ENCODE measurements at places on chromosomes 7 and 10.
A peak's percentile ranks its signal among the peaks of the same experiment; 100 is the strongest.

DNA sequence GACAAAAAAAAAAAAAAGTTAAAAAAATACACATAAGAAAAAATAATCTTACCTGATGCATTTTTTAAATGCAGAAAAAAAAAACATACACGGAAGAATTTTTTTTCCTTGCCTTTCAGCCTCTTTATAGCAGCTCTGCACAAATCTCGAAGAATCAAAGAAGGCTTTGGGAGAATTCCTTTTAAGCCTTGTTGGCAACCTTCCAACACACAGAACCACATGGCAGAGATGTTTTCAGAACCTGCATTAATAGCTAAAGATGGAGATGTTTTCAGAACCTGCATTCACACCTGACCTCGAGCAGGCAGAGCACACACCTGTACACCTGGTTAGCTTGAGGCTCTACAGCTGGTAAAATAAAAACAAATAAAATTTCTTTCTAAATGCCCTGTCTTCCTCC lies 65.6 kb downstream of the DOCK4 start:
- no peak for DNase-seq

GRCh38 chr7:76352193-76352592 lies 6.6 kb downstream of the YWHAG start:
- no peak for DNase-seq

DNA sequence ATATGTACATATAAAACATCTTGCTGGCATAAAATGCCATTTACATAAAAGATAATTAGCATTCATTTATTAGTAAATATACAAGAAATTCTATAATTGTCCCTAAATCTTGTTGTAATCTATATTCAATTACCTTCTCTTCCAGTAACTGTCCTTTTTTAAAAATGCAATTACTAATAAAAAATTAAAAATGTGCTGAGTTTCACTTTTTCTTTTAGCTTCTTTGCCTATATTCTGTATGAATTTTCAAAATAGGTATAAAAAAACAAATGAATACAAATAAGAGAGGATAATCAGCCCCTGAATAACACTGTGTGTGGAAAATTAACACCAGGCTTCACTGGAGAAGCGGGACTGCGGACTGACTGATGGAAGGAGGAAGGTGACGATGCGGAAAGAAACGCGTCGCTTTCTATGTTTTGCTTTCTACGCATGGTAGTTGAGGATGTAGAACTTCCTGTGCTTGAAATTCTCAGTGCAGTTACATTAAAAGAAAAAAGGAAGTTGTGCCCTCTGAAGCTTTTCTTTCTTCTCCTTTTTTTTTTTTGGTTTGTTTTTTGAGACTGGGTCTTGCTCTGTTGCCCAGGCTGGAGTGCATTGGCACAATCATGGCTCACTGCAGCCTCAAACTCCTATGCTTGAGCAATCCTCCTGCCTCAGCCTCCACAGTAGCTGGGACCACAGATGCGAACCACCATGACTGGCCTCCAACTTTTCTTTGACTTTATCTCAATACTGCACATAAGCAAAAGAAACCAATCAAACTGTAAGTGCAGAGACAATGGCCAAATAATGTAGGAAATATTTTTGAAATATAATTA lies 7.4 kb upstream of the ZMYND11 start:
- no peak for DNase-seq

- no peak for DNase-seq
These were observed 176.5 kb upstream of the CCZ1B start for GRCh38 chr7:7002418-7003062.

DNA sequence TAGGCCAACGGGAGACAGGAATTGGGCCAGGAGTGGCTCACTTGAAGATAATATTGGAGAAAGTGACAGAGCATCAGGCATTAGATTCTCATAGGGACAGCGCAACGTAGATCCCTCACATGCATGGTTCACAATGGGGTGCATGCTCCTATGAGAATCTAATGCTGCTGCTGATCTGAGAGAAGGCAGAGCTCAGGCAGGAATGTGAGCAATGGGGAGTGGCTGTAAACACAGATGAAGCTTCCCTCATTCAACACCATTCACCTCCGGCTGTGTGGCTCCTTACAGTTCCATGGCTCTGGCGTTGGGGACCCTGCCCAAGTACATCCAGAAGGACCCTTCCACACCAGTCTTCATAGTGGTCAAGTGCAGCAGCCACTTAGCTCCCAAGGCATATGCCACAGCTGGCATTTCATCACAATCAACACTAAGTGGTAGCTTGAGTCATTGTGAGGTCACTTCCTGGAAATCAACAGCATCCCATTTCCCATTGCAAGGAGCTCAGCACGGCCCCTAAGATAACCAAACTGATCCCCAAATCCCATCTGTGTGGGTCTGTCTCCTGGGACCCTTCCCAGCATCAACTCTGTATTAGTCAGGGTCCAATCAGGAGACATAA lies 174.5 kb downstream of the TPST1 start:
- DNase-seq: peak; percentile 23

DNA sequence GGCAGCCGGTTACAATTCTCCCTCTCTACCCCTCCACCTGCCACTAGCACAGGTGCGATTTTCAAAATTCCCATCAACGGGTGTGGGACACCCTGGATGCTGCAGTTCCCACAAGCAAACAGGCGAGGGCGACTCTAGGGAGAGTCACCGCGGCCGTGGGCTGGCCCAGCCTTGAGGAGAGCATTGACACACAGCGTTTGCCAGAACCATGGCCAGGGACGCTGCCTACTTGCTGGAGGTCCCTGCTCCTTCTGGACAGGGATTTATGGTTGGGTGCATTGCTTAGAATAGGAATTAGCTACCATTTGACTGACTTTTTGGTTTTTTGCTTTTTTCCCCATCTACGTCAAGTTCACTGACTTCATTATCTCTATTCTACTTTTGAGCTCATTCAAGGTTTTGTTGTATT lies 19.0 kb upstream of the CLDN4 start:
- DNase-seq: peak; percentile 84

- DNase-seq: no peak
These were observed 308.4 kb downstream of the RPS24 start for GRCh38 chr10:78341953-78342614.

- DNase-seq: no peak
These were observed 98.2 kb downstream of the GLRX3 start for GRCh38 chr10:130234171-130234965.

GRCh38 chr10:50577681-50578350 lies 45.9 kb downstream of the SGMS1 start:
- DNase-seq: peak; percentile 47

DNA sequence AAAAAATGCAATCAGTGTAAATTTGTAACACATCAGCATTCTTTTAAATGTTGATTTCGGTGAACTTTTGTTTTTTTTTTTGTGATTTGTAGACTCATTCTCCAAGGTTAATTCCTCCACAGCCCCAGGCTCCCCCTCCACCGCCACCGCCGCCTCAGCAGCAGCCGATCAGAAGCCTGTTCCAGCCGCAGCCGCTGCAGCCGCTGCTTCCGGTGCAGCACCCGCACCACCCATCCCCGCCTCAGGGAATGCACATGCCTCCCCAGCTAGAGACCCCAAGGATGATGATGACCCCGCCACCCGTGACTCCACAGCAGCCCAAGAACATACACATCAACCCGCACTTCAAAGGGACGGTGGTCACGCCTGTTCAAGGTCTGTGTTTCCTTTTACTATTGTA lies 66.6 kb downstream of the RBM33 start:
- no peak for DNase-seq

- no peak for DNase-seq
These were observed 95.7 kb downstream of the BUB3 start for GRCh38 chr10:123249894-123250293.

GRCh38 chr10:103232131-103232673 lies 13.5 kb upstream of the RPEL1 start:
- peak; percentile 64 for DNase-seq

- DNase-seq: no peak
These were observed 93.1 kb downstream of the SLC25A13 start for GRCh38 chr7:96228760-96229159.

- no peak for DNase-seq
These were observed 47.5 kb downstream of the HSPA12A start for GRCh38 chr10:116694927-116695268.

- no peak for DNase-seq
These were observed 86.0 kb downstream of the NEBL start for GRCh38 chr10:20811131-20811530.

GRCh38 chr10:3527869-3528268 lies 257.1 kb downstream of the KLF6 start:
- no peak for DNase-seq

DNA sequence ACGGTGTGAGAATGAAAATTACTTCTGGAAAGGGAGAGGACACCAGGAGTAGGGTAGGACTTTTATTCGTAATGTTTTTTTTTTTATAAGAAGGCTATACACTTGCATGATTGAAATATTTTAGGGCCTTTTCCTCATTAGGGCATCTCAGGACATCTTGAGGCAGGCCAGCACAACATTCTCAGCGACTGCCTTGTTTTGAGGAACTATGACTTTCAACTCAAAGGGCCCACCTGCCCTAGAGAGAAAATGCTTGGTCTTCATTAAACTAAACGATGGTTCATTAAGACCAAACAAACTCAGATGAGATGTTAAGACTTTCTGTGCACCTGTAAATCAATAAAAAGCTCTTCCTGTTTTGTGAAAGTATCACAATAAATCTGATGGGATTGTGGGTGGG lies 11.3 kb downstream of the NOD1 start:
- no peak for DNase-seq

DNA sequence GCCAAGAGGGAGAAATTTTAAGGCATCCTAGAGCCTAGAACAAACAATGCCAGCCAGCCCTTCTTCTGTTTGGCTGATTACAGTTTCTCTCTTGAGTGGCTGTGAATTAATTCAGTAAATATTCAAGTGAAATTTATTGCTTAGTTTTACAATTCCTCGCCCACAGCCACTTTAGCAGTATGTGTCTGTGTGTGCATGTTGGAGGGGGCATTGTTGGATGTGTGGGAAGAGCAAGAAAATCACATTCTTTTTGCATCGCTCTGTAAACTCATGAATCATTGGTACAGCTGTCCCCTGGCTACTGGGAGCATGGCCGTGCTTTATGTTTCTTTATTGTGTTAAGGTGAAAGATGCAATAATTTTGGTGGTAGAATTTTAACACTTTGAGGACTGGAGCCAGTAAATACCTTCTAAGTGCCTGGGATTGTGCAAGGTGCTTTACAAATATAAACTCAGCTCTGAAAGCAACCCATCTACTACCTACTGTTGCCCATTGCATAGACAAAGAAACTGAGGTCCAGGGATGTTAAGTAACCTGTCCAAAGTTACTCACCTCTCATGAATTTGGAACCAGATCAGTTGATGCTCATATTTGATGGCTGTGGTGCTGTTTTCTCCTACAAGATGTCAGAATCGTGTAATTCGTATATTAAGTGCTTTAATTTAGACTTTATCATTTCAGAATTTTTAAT lies 89.9 kb upstream of the BTBD16 start:
- DNase-seq: peak; percentile 52

GRCh38 chr7:1968397-1969111 lies 264.2 kb downstream of the MAD1L1 start:
- DNase-seq: no peak

DNA sequence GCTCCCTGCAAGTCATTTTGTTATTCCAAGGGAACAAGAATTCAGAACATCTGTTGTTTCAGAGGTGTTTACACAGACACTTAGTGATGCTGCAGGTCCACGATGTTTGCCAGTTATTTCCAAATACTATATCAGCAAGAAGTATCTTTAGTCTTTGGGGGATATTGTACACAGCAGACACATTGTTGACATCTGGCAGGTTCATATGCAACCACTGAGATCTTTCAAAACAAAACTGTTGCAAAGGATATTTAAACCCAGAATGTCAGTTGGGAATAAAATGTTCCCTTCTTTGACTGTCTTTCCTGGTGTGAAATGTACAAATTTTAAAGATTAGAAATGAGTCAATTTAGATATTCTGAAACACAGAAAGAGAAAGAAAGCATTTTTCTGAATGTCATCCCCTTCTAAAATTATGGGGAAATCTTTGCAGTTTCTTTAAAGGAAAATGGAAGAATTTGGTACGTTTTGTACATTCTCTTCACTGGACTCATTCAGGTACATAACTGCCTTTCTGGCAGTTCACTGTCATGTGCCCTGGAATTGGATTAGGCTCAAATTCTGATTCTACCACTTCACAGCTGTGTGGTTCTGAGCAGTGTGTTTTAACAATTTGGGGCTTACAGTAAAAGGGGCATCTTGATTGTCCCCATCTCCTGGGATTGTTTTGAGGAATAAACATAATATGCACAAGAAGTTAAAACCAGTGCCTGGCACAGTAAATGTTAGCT lies 40.3 kb upstream of the CELF2 start:
- DNase-seq: no peak

- DNase-seq: no peak
These were observed 103.9 kb downstream of the GRID1 start for GRCh38 chr10:86262688-86263181.

GRCh38 chr10:57992321-57993077 lies 275.2 kb downstream of the IPMK start:
- peak; percentile 89 for DNase-seq

DNA sequence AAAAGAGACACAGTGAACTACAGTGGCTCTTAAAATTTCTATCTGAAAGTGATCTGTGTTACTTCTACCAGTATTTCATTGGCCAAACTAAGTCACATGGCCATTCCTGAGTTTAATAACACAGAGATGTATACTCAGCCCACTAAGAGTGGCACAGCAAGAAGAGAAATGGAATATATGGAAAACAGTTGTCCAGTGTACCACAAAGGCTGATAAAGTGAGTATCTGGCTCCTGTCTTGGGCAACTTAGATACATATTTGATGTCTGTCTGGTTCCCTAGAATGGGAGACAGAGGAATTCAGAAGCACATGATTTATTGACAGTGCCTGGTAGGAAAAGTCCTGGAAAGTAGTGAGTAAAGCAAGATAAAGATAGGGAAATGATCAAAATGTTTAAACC lies 10.1 kb upstream of the PON1 start:
- no peak for DNase-seq

- DNase-seq: no peak
These were observed 24.9 kb downstream of the CYP2W1 start for GRCh38 chr7:1007901-1008300.

- DNase-seq: no peak
These were observed 113.2 kb downstream of the NPTX2 start for GRCh38 chr7:98730326-98730725.

DNA sequence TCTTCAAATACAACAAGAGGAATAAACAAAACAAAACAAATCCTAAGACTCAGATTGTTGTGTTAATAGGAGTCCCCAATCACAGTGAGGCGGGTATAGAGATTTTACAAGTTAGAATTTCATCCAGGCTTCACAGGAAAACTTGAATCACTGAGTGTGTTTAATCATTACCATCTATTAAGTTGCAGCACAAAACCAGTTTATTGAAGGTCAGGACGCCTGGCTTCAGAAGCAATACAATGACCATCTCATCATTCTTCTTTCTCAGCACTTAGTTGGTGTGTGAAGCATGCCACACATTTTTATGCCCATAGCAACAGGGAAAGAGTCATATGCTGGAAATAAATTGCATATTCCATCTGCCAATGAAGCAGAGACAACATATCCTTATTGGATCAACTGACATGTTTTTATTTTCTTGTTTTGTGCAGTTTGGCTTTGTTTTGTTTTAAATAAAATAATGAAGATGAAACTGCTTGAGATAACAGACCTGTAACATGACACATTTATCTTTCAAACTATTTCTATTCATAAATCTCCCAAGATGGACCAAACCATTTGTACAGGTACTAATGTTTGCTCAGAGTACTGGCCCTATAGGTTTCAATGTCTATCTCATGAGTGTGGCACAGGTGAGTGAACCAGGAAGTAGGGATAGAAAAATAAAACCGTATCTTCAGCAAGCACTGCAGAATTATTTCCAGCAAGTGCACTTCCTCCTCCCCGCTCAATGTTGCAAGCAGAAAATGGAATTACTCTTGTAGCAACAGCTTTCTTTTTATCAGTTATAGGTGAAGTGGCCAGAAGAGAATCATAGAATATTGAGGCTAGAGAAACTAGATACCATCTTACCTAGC lies 40.4 kb downstream of the TAC1 start:
- DNase-seq: no peak

GRCh38 chr10:62482581-62482980 lies 108.4 kb downstream of the ZNF365 start:
- DNase-seq: no peak

Measured in PC-3 (cell line).